ENCODE measurements at places on chromosomes 2 and 18.
A peak's percentile ranks its signal among the peaks of the same experiment; 100 is the strongest.

GRCh38 chr2:85662899-85663593 lies 5.0 kb downstream of the SFTPB start:
- DNase-seq = no peak

DNA sequence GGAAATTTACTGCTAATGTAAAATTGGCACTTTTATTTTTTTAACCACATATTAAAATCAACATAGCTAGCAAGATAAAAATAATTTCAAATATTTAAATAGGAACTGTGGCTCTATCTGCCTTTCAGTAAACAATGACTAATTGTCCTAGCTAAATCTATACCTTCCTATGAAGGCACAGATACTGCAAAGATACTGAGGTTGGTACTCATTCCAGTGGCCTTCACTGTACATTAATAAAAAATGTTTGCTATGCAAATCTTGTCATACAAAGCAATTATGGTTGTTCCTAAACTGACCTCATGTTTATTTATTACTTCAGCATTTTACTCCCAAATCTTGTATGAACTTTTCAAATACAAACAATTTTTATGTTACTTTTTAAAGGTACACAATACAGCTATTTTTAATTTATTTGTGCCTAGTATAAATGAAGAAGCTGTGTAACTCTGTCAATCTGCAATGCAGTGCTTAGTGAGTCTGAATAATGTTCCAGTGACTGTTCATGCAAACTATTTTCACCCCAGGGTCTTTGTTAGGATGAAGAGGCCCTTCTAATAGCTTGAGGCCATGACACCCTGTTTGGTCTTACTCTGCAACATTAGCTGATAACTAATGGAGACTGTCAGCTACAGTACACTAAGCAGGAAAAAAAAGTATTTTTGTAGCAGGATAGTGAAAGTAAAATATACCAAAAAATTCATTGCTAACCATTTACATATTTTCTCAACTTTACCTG lies 9.3 kb upstream of the ERBB4 start:
- DNase-seq = peak; percentile 52

- DNase-seq = no peak
Measured at GRCh38 chr2:147364597-147364996, 480.2 kb upstream of the ACVR2A start.

- DNase-seq = no peak
Measured at GRCh38 chr18:23352042-23352441, 101.0 kb upstream of the RIOK3 start.

DNA sequence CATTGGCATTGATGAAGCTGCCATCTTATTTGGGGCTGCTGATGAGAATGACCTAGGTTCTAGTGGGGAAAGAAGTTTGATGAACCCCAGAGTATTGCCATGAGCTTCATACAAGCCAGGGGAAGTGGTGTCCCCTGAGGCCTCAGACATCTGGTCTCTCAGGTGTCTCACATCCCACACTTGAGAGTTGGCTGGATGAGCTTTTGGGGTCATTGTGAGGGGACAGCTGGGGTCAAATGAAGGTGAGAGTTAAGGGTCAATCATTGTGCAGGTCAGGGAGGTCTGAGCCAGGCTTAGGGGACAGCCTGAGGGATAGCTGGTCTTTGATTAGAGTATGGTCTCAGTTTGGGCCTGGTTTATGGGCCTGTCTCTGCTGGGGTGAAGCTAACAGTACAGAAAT lies 336.5 kb downstream of the CYP26B1 start:
- DNase-seq = no peak

DNA sequence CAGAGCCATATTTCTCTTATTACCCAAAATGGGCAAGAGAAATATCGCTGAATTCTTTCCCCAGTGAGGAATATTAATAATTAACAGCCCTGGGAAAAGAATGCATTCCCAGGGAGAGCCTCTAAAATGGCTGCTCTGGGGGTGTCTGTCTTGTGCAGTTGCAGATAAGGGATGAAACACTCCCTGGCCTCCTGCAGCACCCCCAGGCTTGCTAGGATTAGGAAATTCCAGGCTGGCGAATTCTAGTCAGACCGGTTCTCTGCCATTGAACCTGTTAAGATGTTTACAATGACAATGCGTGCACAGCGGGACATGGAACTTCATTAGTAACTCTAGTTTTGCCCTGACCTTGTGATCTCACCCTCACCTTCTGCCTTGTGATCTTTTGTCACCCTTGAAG lies 24.5 kb downstream of the MRPL30 start:
- no peak for DNase-seq

DNA sequence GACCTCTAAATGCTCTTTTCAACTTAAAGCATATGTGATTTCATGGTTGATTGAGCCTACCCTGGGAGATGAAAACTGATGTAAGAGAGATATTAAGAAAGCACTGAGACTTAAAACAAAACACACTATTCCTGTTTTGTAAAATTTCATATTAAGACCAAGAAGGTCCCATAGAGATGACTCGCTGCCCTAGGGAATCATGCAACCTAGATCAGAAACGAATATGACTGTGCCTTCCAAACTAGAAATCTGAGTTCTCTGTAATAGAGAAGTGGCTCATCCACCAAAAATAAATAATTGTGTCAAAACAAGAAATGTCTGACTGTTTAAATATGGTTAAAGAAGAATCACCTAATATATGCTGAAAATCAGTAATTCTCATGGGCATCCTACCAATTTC lies 776.8 kb upstream of the SOX11 start:
- no peak for DNase-seq

DNA sequence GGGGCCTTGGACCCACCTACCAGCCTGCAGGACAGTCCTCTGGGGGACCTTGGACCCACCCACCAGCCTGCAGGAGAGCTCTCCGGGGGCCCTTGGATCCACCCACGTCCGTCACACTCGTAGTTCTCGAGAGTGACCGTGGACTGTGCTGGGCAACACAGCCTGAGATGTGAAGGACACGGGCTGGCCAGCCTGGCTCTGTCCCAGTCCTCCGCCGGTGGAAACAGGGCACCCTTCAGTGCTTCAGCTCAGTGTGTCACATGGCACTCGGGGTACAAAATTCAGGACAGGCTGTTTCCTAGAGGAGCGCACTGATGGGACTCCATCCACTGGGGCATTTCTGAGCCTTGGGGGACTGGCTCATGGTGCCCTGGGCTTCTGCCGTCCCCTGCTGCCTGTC lies 212.0 kb downstream of the TWIST2 start:
- DNase-seq = no peak

DNA sequence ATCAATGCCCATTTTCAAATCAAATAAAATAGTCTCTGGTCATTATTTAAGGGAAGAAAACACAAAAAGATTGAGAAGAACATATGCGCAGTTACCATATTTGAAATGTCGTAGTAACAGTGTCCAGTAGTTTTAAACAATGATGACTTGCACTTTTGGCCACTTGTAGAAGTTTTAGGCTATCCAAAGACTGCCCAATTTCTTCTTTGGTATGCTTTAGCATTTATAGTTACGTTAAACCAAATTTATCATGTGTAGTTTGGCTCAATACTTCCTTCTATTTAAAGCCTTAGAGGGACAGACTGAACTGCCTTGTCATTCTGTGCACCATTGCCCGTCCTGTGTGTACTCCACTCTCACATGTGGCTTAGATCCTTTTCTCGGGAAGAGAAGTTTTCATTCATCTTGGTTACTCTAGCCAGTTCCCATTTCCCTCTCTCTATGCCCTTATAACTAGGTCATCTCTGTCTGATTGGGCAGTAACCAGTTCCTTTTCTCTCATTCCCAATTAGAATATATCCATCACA lies 84.8 kb upstream of the TTN start:
- DNase-seq = peak; percentile 27

GRCh38 chr2:225073198-225073597 lies 30.9 kb upstream of the DOCK10 start:
- no peak for DNase-seq

GRCh38 chr2:160941290-160941846 lies 218.9 kb upstream of the TANK start:
- no peak for DNase-seq

- DNase-seq = no peak
Measured at GRCh38 chr2:47024046-47024445, 108.4 kb upstream of the MCFD2 start.

DNA sequence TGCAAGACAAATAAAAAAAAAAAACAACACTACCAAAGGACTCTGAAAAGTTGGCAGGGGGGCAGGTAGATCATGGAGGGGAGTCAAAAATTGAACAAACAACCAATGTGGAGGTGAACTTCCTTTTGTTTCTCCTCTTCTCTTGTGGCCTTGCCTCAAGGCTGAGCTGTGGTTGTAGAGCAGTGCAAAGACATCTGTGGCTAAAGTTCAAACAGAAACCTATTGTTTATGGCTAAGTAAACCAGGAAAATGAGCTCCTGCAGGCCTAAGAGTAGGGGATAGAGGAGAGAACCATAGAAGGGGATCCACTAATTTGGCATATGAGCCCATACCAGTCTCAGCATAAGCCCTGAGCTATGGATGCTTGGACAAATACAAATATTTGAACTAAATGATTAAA lies 40.2 kb upstream of the EGR4 start:
- no peak for DNase-seq

DNA sequence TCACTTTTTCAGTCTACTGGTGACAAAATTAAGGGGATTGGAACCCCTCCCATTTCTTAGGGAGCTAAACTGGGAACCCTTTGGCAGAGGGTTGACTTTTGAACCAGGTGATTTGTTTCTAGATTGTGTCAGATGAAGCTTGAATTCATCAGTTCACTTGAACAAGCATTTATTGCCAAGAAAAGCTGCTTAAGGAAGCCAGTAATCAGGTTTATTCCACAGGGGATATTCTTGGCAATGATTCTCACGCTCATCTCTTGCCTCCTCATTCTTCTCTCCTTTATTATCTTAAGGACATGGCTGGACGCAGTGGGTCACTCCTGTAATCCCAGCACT lies 101.0 kb downstream of the ALPK2 start:
- peak; percentile 66 for DNase-seq

GRCh38 chr18:43720041-43720440 lies 442.8 kb upstream of the SYT4 start:
- DNase-seq = no peak

GRCh38 chr2:47006374-47007222 lies 91.0 kb upstream of the MCFD2 start:
- DNase-seq = no peak

- peak; percentile 43 for DNase-seq
Measured at GRCh38 chr2:127155028-127155581, 48.2 kb upstream of the BIN1 start.

DNA sequence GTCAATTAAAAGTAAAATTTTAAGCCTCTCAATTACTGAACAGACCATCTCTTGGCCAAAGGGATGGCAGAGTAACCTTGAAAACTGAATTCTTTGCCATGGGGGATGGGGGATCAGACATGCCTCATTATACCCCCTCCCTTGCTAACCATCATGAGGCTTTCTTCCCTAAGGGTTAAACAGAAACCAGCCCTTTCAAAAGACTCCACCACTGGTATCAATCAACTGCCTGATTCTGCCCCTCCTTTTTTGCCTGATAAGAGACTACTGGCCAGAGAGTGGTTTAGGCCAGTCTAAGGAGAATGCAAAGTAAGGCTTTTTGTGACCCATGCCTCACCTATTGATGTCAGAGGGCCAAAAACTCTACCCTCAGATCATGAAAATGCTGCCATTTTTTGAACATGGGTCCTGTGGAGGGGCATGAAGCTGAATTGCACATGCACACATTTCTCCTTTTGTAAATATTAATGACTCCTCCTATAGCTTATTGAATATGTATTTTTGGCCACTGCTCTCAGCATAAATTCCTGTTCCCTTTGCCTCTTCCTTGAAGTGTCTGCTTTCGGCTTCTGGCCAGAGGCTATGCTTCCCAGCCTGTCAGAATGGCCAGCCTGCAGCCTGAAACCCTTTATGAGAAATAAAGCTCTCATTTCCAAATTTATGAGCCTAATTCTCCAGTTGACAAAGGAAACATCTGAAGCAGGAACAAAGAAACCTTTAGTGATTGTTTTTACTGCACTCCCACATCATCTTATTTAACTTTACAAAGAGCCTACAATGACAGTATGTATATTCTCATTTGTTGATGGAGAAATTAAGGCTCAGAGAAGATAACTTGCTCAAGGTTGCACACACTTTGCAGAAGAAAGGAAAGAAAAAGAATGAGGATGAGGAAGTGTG lies 270.7 kb upstream of the CELF4 start:
- DNase-seq = no peak

DNA sequence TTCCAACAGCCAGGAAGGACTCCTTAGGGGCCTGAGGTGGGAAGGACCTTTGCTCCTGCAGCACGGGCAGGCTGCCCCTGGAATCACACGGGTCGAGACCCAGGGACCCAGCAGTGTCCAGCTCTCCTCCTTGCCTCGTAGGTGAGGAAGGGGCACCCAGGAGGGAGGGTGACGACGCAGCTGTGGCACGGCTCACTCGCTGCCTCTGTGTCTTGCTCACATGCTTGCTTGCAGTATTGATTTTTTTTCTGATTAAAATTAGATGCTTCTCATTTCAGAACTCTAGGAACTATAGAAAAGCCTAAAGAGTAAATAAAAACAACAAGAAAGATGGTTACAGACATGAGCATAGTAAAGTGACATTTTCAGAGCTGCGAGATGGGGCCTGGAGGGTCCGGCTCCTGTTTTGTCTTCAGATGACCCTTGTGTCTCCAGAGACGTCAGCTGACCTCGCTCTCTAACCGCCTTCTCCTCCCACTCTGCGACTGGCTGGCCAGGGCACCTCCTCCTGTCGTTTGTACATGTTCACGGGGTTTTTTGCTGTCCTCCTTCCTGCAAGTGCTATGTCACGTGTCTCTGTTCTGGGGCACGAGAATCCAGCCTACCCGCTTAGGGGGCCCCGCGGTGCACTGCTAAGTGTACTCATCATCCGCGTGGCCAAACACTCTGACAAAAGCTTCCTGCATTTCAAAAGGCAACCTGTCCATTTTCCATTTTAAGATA lies 65.7 kb upstream of the ZNF236 start:
- DNase-seq = peak; percentile 59

DNA sequence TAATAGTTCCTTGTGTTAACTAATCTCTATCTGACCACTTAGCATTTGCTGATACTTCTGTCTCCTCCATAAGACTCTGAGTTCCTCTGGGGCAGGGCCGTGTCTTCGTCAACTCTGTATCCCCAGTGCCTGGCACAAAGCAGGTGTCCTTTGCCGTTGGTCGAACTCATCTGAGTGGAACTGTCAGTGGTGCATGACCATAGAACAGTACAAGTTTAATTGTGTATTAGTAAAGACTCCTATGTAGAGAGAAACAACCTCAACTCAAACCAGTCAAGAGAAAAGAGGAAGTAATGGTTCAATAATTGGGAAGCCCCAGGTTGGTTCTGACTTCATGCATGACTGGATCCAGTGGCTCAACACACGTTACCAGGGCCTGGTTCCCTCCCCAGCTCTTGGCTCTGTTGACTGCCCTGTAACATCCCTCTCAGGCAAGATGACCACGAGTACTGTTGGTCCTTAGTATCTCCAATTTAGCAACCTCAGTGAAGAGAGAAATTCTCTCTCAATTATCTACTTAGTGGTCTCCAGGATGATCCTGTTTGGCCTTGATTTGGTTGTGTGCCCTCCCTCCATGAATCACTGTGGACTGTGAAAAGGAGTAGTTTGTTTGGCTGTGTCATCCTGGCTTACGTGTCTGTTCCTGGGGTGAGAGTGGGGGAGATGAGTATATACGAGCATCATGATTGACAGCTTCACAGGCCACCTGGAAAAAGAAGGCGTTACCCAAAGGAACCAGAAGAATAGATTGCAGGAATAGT lies 58.5 kb upstream of the MSH6 start:
- no peak for DNase-seq

All from eye (tissue), 1 donor.